Regular cardiac myocyte (primary cell): ENCODE measurements at places on chromosomes 6 and 20. TPM values are rescaled to one million over a fixed set of nuclear protein-coding genes. Genes with fewer than 3 reads are reported as not detected.

Gene CD40
- total RNA-seq: 5.8 and 14.9 TPM in 2 replicates

Gene CNKSR3
- 2.5 and 2.7 TPM in 2 replicates for total RNA-seq

Gene SNAI1
- 0.56 and 1.3 TPM in 2 replicates for total RNA-seq

Gene SEMG1
- not detected in 2 replicates for total RNA-seq

Gene TPX2
- total RNA-seq: 17.5 and 86.1 TPM in 2 replicates

Gene FAM83C
- total RNA-seq: under 0.01 TPM in 1 of 2 replicates, not detected in the other

Gene HLA-DRB1
- 0.58 and 3.7 TPM in 2 replicates for total RNA-seq

Gene MROH8
- total RNA-seq: 0.38 and 0.56 TPM in 2 replicates

Gene TFAP2C
- not detected in 2 replicates for total RNA-seq

Gene DCDC2
- 1.5 and 1.7 TPM in 2 replicates for total RNA-seq

Gene GSTA2
- total RNA-seq: not detected in 2 replicates

Gene TFAP2B
- under 0.01 TPM in 2 replicates for total RNA-seq
